ENCODE measurements at places on chromosomes 1 and 21.
A peak's percentile ranks its signal among the peaks of the same experiment; 100 is the strongest.

DNA sequence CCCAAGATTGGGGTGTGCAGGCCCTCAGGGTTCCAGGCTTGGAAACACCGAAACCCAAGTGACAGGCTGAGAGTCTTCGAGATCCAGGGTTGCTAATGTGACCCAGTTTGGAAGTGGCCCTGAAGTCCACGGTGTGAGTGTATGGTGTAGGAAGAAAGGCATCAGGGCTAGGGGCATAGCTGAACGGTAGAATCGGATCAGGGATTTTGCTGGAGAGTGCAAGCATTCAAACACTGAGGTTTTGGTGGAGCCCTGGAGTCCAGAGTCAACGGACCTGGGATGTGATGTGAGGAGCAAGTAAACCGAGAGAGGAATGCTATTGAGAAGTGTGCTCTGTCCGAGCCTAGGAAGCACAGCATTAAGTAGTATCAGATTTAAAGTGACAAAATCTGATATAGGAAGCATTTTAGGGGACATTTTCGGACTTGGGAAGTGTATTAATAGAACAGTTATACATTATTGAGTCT lies 958 bp downstream of the NFYC start:
- DNase-seq = no peak

DNA sequence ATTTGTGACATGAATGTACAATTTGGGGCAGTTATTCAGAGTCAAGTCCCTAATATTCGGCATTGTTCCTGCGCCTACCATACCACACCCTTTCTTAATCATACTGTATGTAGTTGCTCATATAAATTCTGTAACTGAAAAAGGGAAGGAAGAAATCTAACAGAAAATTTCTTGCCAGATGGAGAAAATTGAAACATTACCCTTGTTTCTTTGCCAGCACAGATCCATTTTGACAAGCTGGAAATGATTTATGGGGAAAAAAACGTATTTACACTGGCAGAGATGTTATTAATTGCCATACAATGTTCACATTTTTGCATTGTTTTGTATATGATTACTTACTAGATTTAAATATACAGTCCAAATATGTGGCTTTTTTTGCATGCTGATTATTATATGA lies 363.8 kb upstream of the PKN2 start:
- no peak for DNase-seq

DNA sequence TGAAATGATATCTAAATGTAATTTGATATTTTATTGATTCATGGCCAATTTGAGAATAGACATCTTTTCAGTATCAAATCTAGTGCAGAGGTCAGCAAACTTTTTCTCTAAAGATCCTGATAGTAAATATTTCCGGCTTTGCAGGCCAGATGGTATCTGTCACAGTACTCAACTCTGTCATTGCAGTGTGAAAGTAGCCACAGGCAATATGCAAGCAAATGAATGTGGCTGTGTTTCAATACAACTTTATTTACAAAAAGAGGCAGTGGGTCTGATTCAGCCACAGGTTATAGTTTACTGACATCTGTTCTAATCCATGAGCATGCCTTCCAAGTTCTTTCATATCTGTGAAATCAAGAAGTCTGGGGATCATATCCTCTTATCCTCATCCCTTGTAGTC lies 221.2 kb downstream of the PRDM2 start:
- DNase-seq = no peak

DNA sequence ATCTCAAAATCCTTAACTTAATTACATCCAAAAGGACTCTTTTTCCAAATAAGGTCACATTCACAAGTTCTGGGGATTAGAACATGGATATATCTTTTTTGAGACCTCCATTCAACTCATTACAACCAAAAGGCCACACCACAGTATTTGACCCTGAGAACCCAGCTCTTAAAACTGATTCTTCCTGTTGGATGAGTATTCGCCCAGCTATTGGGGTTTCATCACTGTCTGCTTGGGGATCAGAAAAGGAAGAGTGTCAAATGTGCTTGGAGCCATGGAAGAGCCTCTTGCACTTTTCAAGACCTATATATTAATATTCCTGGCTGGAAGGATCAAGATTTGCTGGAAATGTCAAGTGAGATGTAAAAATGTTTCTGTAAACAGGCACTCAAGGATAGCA lies 5.4 kb upstream of the TINAGL1 start:
- DNase-seq = no peak

GRCh38 chr1:145720878-145721671 lies 1.8 kb downstream of the CD160 start:
- peak; percentile 29 for DNase-seq

- DNase-seq = no peak
Observed at GRCh38 chr1:244029124-244029523, 22.0 kb upstream of the ZBTB18 start.

GRCh38 chr21:36780861-36781260 lies 81.9 kb downstream of the SIM2 start:
- no peak for DNase-seq

DNA sequence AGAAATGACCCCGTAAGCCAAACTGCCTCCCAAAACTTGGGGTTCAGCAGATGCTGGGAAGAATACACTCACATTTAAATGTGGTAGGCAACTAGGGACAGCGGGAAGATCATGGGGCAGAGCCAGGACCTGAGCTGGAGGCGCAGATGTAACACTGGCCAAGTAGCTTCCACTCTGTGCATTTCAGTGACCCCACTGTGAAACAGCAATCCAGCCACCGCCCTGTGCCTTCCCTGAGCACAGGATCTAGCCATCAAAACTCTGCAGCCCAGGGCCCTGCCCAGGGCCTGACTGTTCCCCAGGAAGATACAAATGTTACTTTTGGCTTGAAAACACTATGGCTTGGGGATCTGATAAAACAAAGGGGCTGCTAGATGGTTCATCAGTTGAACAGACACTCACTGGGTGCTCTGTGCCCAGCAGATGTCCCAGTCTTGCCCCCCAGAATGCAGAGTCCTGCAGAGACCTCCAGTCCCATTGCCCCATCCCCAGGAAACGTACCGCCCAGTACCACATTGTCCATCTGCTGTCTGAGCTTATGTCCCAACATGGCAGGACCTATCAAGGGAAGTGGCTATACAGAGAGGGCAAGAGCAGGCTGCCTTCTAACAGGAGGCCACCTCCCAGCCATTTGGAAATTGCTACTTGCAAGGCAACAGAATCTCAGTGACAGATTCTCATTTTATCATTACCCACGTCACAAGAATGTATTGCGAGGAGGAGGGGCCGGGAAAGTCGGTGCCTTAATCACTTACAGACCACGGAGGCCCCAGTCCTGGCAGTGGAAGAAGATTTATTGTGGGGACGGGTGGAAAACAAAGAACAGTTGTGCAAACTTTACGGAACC lies 124.0 kb downstream of the DMRTB1 start:
- no peak for DNase-seq

- no peak for DNase-seq
Observed at GRCh38 chr1:2854151-2854550, 52.7 kb upstream of the TTC34 start.

GRCh38 chr1:7490576-7490975 lies 280.5 kb upstream of the VAMP3 start:
- DNase-seq = no peak

DNA sequence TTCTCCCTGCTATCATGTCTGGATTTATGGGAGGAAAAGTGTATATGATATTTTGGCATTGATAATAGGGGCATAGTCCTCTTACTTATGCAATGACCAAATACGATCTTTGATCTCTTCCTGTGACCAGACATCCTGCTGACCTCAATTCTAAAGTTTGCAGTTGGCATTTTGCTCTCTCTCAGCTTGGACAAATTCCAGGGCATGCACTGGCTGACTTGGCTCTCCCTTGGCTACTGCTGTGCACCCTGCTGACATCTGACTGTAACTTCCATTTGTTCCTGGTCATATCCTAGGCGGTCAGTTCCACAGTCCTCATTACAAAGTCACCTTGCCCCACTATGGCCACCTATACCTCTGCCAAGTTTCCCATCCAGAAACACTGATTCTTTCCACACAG lies 380.7 kb upstream of the NR5A2 start:
- no peak for DNase-seq

- DNase-seq = no peak
Observed at GRCh38 chr1:33259879-33260278, 3.6 kb downstream of the ZNF362 start.

DNA sequence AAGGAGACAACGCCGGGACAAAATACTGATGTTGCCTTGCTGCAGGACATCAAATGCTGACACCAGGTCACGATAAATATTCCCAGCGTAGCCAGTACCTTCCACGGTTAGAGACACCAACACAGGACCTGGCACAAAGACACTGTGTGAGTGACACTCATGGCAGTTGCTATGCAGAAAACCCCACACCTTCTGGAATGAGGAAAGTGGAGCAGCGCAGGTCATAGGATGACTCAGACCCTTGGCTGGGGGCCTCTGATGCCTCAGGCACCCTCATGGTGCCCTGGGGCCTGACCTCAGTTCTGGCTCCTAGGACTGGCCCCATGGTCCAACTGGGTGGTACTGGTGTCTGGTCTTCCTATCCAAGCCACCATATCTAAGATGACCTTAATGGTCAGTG lies 7.0 kb downstream of the DCST2 start:
- no peak for DNase-seq

DNA sequence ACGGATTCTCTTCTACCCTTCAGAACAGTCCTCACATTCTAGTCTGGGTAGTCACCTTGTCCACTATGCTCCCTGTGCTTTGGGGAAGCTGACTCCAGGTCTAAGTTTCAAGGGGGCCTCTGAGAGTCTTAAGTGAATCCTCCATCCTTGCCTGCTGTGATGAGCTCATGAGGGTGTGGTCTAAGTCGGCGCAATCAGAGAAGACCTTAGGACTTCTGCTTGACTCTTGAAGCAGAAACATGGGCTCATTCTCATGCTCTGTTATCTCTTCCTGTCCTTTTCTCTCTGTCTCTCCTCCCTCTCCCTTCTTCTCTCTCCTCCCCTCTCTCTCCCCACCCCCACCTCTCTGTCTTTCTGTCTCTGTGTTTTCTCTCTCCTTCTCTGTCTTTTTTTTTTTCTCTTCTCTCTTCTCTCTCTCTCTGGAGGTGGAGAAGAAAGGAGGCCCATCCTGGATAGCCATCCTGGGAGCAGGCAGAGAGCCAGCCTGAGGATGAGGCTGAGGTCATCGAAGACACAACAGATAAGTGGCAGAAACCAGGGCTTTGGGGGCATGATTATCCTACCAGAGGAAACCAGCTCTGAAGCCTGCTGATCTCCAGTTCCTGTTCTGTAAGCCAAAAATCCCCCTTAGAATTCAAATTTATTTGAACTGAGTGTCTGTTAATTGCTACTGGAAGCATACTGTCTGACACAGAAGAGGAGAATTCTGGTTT lies 245.6 kb downstream of the SIPA1L2 start:
- no peak for DNase-seq

DNA sequence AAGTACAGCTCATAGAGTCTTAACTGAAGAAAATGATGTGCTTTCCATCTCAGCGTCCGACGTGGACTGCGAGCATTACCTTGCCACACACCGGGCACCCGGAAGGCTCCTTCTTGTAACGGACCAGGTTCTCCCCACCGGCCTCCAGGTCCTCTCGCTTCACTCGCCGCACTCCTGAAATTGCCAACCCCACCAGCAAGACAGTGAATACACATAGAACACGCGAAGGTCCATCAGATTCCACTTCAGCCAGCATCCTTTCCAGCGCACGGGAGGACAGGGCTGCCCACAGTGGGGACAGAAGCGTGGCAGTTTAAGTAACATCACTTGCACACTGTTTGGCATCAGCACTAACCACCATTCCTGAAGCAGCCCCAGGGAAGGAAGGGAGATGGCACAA lies 53.3 kb downstream of the PRDM15 start:
- no peak for DNase-seq

- no peak for DNase-seq
Observed at GRCh38 chr1:1204998-1205768, 1.2 kb downstream of the TNFRSF18 start.

- DNase-seq = no peak
Observed at GRCh38 chr1:156705918-156706656, 704 bp upstream of the CRABP2 start.

GRCh38 chr1:8439015-8439702 lies 121.2 kb downstream of the SLC45A1 start:
- DNase-seq = peak; percentile 62

- DNase-seq = no peak
Observed at GRCh38 chr1:91700332-91700731, 185.6 kb downstream of the TGFBR3 start.

GRCh38 chr1:9701665-9702064 lies 50.1 kb downstream of the PIK3CD start:
- DNase-seq = no peak

DNA sequence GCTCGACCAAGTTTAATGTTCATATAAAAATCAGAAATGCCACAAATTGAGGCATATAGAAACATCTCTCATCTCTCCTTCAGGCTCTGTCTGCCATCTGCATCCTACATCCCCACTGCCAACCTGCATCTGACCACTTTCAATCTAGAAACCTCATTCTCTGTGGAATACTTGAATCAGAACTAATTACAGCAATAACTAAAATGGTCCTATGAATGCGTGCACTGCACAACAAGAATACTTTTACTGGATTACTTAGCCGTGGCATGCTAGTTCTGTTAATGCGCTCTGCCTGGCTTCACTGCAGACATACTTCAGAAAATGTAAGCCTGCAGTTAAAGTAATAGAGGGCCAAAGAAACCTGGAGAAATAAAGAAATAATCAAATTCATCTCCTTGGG lies 89.8 kb upstream of the NR5A2 start:
- DNase-seq = no peak

GRCh38 chr1:186155594-186155993 lies 219.5 kb downstream of the TPR start:
- DNase-seq = peak; percentile 34

DNA sequence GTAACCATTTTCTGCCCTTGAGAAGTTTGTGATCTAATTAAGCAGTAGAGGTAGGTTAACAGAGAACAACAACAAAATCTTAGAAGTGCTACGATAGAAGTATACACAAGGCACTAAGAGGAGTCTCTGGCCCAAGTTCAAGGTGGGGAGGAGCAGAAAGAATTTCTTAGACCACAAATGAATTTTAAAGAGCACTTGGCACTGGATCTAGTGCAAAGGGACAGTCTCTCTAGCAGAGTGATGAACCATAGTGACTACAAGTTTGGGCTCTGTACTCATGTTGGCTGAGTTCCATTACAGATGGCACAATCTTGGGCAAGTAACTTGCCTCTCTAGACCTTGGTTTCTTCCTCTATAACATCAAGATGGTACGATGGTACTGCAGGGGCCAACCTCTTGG lies 33.3 kb upstream of the PIGC start:
- DNase-seq = no peak

- no peak for DNase-seq
Observed at GRCh38 chr1:163178628-163179027, 24.1 kb downstream of the RGS5 start.

DNA sequence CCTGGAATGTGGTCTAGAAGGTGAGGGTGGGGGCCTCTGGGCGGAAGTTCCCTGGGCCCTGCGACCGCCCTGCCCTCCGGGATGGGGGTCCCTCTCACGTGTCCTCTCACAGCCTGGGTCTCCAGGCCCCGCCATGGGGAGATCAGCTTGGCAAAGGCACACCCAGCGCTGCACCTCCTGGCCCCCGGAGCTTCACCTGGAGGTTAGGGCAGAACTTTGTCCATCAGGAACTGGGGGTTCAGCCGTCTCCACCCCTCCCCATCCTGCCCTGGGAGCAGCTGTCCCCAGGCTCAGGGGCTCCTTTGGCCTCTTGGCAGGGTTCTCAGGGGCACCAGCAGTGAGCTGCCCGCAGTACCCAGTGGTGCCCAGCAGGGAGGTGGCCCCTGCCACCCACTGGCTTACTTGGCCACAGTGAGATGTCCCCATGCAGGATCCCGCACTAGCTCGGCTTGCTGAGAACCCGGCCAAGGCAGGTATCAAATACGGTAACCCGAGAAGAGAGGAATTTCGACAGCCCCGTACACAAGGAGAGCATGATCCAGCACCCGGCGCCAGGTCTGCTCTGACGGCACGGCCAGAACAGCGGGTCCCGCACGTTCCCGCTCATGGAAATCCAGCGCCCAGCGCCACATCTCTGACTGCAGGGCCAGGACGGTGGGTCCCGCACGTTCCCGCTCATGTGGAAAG lies 36.7 kb downstream of the RRP1 start:
- DNase-seq = no peak
